SK-N-SH (cell line): ENCODE measurements at places on chromosomes 3 and 15. TPM values are rescaled to one million over a fixed set of nuclear protein-coding genes. Genes with fewer than 3 reads are reported as not detected.

ASB14 gene
- polyA plus RNA-seq, result not detected in 2 replicates

OSBPL10 gene
- polyA plus RNA-seq, result 0.05 and 0.12 TPM in 2 replicates

TXNRD3 gene
- polyA plus RNA-seq, result 4.7 and 5.2 TPM in 2 replicates

TEX55 gene
- not detected in 2 replicates for polyA plus RNA-seq

GRAMD2A gene
- 0.06 and 0.10 TPM in 2 replicates for polyA plus RNA-seq

TGM5 gene
- polyA plus RNA-seq, result not detected in 2 replicates

LMAN1L gene
- 0.02 TPM in 1 of 2 replicates, not detected in the other for polyA plus RNA-seq

ACSBG1 gene
- under 0.01 and 0.02 TPM in 2 replicates for polyA plus RNA-seq

SGO1 gene
- polyA plus RNA-seq, result 1.6 and 2.2 TPM in 2 replicates

PLA1A gene
- 0.08 TPM in 1 of 2 replicates, not detected in the other for polyA plus RNA-seq

CILP gene
- 0.03 and 0.15 TPM in 2 replicates for polyA plus RNA-seq

POLR2M gene
- polyA plus RNA-seq, result 105 and 160 TPM in 2 replicates

PTX3 gene
- polyA plus RNA-seq, result 208 and 248 TPM in 2 replicates

RLBP1 gene
- not detected in 2 replicates for polyA plus RNA-seq

WDR76 gene
- 1.8 TPM in 2 replicates for polyA plus RNA-seq

GPR156 gene
- polyA plus RNA-seq, result 0.31 and 0.34 TPM in 2 replicates

HYAL2 gene
- polyA plus RNA-seq, result 135 and 151 TPM in 2 replicates

GRK7 gene
- polyA plus RNA-seq, result 0.03 TPM in 1 of 2 replicates, not detected in the other

TMEM212 gene
- polyA plus RNA-seq, result not detected in 2 replicates

GP5 gene
- 0.13 and 0.23 TPM in 2 replicates for polyA plus RNA-seq

RBSN gene
- polyA plus RNA-seq, result 4.7 and 6.2 TPM in 2 replicates

ZNF660 gene
- 1.0 and 1.4 TPM in 2 replicates for polyA plus RNA-seq

CHST2 gene
- polyA plus RNA-seq, result 1.1 and 1.6 TPM in 2 replicates

ZNF774 gene
- 1.6 and 1.8 TPM in 2 replicates for polyA plus RNA-seq

MORC1 gene
- not detected in 2 replicates for polyA plus RNA-seq

C3orf80 gene
- polyA plus RNA-seq, result 0.02 TPM in 1 of 2 replicates, not detected in the other

RASGRP1 gene
- 0.03 and 0.10 TPM in 2 replicates for polyA plus RNA-seq

HDC gene
- not detected in 2 replicates for polyA plus RNA-seq

CHST13 gene
- 0.37 and 0.41 TPM in 2 replicates for polyA plus RNA-seq

MED12L gene
- 0.03 and 0.06 TPM in 2 replicates for polyA plus RNA-seq

ANKRD63 gene
- polyA plus RNA-seq, result not detected in 2 replicates

ECE2 gene
- 0.03 and 0.16 TPM in 2 replicates for polyA plus RNA-seq

SUSD5 gene
- 0.97 and 1.2 TPM in 2 replicates for polyA plus RNA-seq

ZPLD1 gene
- polyA plus RNA-seq, result not detected in 2 replicates

UROC1 gene
- not detected in 2 replicates for polyA plus RNA-seq

TIGIT gene
- polyA plus RNA-seq, result not detected in 2 replicates

CSPG5 gene
- 0.36 and 0.58 TPM in 2 replicates for polyA plus RNA-seq

MST1R gene
- polyA plus RNA-seq, result 0.23 and 0.36 TPM in 2 replicates

HHLA2 gene
- not detected in 2 replicates for polyA plus RNA-seq

CACNA2D2 gene
- polyA plus RNA-seq, result 1.1 and 2.8 TPM in 2 replicates

CCDC33 gene
- polyA plus RNA-seq, result 3.3 and 4.0 TPM in 2 replicates

MAGI1 gene
- 10.3 and 11.1 TPM in 2 replicates for polyA plus RNA-seq

CKMT1A gene
- polyA plus RNA-seq, result 1.2 and 1.7 TPM in 2 replicates

MGLL gene
- 2.0 and 2.2 TPM in 2 replicates for polyA plus RNA-seq

HESX1 gene
- polyA plus RNA-seq, result 1.2 and 2.5 TPM in 2 replicates

PXK gene
- polyA plus RNA-seq, result 8.4 and 9.3 TPM in 2 replicates

TNFAIP8L3 gene
- polyA plus RNA-seq, result 0.08 and 0.13 TPM in 2 replicates

TUSC7 gene
- not detected in 2 replicates for polyA plus RNA-seq

GPR160 gene
- polyA plus RNA-seq, result 0.31 and 0.41 TPM in 2 replicates

TMEM115 gene
- 47.8 and 49.2 TPM in 2 replicates for polyA plus RNA-seq
